ENCODE measurements at places on chromosomes 16 and 17.

DNA sequence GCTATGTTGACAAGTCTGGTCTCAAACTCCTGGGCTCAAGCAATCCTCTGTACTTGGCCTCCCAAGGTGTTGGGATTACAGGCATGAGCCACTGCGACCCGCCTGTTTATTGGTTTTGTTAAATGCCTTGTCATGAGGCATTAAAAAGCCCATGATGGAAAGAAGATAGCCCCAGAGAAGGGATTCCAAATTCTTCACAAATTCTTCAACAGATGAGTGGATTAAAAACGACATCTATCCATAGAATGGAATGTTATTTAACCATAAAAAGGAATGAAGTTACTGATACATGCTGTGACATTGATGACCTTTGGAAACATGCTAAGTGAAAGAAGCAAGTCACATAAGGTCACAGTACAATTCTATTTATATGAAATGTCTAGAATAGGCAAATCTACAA is 4.7 kb downstream of the SGF29 start:
- DNase-seq, result no peak

- DNase-seq, result no peak
Measured at GRCh38 chr16:2910441-2910969, 1.2 kb upstream of the FLYWCH1 start.

- DNase-seq, result no peak
Measured at GRCh38 chr17:9256361-9256750, 235.0 kb downstream of the NTN1 start.

DNA sequence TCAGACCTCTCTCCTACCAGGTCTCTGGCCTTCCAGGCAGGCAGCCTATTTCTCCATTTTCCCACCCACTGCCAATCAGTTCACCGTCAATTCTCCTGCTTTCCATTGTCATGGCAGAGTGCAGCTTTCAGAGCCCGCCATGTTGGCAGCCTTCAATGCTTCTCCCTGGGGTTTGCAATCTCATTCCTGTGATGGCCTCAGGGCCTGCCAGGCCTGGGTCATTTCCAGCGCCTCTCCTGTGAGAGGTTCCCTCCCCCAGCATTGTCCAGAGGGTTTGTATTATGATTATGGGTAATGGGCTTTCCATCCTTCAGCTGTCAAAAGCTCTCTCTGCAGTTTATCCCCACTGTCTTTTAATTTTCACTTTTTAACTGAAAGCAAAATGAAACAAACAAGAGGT is 716.6 kb upstream of the CDH8 start:
- no peak for DNase-seq

GRCh38 chr16:80056324-80056723 is 455.8 kb upstream of the MAF start:
- DNase-seq, result no peak

- no peak for DNase-seq
Measured at GRCh38 chr17:31690151-31690551, 168.9 kb downstream of the COPRS start.

GRCh38 chr17:19410875-19411620 is at the start of gene RNF112:
RNF112 (plus strand) TSS chr17:19411232; CDS start chr17:19411409, 177 bp downstream.
- peak; percentile 54 for DNase-seq
